Astrocyte of the spinal cord (primary cell): ENCODE measurements at places on chromosomes 12 and 14.

DNA sequence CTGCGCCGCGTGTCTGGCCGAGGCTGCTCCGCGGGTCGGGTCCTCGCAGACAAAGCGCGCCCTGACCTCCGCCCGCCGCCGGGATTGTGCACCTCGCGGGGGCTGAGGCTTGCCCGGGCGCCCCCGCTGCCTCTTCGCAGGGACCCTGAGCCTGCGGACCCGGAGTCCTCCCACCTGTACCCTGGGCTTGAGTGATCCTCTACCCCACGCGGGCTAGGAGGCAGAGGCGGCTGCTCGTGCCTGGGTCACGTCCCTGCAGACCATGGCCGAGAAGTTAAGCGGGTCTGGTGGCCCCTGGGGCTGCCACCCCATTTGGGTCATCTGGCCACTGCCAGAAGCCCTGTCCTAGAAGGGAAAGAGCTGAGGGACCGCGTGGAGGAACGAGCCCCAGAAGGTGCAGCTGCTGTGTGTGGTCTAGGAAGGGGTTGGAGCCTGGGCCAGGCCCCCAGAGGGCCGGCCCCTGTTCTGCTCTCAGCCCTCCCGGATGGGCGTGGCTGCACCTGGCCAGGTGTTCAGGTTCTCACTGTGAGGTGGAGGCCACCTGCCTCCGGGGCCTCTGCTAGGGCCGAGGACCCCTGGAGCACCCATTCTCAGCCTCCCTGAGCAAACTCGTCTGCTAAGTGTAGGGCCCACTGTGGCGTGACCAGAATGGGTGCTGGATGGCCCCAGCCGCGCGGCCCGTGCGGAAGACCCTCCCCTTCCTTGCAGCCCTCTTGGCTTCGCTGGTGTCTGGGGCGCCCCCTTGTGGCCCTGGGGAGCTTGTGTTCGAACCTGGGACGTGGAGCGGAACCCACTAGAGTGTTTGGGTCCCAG is 49.6 kb downstream of the LRCOL1 start:
- DNase-seq = peak; percentile 53

GRCh38 chr12:42097971-42098370 is 46.7 kb downstream of the GXYLT1 start:
- no peak for DNase-seq

GRCh38 chr12:66217342-66217917 is 28.4 kb downstream of the IRAK3 start:
- no peak for DNase-seq

DNA sequence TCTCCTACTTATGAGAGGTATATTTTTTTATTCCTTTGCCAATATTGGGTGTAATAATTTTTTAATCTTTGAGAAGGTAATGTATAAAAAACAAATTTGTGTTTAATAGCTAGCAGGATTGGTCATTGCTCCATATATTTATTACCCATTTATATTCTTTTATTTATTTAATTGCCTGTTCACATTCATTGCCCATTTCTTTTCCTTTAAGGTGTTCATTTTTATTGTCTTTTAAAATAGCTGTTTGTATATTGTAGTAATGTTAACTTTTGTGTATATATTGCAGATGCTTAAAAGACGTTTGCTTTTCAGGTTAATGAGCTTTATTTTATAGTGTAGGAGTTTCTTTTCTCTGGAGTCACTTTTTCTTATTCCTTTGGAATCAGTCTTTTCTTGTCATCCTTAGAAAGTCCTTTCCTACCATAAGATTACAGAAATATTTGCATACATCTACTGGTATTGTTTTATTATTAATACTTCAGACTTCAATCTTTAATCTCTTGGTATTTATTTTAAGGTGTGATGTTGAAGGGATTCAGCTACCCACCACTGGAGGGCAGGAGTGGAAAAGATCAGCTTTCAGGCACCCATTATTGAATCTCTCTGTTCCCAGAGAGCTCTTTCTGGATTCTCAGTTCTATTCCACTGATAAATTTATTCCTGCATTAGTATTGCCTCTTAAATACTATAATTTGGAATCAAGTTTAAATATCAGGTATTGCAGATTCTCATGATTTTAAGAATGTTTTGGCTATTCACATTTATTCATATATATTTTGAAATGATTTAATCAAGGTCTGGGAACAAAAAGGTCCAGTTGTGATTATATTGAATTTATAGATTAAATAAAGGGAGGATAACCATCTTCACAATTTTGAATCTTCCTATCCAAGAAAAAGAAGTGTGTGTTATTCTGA is 17.3 kb downstream of the PPM1A start:
- no peak for DNase-seq

- DNase-seq = no peak
These were observed 1044.9 kb upstream of the FLRT2 start for GRCh38 chr14:84485036-84485435.

GRCh38 chr12:65962921-65963861 is 138.9 kb downstream of the HMGA2 start:
- DNase-seq = peak; percentile 75

- DNase-seq = no peak
These were observed 32.7 kb downstream of the VCPKMT start for GRCh38 chr14:50083467-50084337.

- DNase-seq = no peak
These were observed 116.5 kb downstream of the DYRK2 start for GRCh38 chr12:67764946-67765619.

DNA sequence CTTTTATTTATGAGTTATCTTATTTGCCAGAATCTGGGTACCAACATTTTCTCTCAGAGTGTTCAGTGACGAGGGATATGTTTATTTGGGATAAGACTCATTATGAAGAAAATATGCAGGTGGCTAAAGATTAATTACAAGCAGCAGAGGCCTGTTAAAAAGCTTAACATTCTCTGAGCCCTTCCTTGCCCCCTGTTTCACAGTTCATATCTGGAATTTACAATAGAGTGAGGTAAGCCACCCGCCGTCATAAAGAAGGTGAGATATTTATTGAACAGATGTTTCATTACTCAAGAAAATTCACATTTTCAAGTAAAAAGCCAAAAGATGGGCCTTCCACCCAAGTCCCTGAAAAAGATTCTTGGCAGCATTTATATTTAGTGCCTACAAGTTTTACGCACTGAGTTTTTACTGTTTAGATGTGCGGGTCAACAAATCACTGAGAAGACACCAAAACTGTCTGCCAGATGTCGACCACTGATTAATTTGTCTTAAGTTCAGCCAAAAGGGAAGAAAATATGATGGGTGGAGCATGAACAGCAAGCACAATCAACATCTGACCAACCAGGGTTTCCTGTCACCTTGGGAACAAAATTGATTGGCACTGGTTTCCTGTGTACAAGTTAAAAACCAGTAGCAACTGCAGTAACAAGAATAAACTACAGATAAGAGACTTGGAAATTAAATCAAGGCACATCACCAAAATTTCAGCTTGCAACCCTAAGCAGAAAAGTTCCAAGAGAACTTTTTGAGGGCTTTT is 85.5 kb upstream of the PTPRB start:
- no peak for DNase-seq

DNA sequence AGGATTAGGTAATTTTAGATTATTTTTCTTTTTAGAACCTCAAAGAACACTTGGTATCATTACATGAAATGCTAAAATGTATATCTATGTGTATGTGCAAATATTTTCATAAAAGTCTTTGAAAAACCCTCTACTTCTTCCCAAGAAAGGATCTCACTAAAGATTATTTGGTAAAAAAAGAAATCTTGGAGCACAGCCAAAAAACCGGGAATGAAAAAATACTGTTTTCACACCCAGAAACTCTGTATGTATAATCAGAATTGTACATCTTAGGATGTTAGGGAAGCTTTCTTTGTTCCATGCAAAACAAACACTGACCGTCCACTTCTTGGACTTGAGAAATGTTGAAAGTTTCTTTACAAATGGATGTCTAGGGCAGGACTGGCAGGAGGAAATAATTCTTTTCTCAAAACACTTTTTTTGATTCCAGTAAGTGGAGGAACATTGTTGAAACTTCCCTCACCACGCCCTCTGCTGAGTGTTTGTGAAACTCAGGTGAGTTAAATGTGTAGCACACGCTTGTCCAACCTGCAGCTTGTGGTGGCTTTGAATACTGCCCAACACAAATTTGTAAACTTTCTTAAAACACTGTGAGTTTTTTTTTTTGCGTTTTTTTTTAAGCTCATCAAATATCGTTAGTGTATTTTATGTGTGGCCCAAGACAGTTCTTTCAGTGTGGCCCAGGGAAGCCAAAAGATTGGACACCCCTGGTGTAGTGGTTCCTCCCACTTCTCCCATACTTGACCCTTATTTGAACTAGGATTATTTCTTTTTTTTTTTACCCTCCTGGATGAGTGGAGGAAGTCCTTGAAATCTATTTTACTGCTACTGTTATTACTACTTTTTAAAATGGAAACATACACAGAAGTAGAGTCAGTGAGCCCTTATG is 26.6 kb downstream of the FBXO34 start:
- DNase-seq = no peak

DNA sequence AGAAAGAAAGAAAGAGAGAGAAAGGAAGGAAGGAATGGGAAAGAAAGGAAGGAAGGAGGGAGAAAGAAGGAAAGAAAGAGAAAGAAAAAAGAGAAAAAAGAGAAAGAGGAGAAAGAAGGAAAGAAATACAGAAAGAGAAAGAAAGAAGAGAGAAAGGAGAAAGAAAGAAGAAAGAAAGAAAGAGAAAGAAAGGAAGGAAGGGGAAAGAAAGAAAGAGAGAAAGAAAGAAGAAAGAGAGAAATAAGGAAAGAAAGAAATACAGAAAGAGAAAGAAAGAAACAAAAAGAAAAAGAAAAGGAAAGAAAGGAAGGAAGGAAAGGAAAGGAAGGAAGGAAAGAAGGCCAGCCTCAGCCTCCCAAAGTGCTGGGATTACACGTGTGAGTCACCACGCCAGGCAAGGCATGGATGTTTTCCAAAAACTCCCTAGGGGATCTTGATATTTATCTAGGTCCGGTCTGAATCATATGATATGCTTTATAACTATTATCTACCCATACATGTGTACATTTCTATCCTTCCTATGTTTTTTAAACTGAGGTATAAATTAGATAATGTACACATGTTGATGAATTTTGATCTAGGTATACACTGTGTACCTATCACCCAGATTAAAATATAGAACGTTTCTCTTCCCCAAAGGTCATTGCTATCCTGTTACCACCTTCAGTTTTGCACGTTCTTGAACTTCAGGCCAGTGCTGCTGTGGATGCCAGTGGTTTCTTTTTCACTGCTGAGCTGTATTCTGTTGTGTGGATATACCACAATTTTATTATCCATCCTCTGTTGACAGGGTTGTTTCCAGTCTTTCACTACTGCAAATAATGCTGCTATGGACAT is 177.9 kb downstream of the RBM19 start:
- DNase-seq = peak; percentile 39

DNA sequence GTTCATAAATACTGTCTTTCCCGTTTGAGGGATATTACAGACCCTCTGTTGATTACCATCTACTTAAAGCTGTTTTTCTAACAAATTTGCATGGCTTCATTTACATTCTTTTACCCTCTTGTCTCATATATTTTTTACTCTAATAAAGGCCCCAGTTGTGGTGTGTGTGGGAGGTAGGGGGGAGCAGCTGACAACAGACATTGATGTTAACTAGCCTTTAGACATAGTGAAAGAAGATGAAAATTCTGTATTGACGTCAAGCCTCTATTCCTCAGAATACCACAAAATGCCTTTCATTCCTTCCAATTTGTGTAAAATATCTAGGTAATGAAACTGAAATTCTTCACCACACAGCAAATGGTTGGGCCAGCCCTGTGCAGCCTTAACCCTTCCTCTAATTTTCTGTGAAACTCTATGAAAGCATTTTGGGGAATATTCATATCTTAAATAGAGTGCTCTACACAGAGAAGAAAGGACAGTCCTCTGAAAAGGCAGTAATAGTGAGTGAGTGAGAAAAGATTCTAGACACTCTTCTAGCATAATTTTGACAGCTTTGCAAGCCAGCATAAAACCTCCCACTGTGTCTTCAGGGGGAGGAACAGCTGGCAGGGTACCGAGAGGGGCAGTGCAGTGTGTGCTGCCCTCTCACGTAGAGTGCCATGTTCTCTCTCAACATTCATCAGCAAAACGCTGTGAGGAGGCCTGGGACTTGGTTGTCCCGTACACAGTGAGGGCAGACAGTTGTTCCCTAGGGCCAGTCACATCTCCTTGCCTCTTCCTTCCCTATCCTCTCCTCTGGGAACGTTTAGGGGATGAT is 20.1 kb upstream of the CERS5 start:
- peak; percentile 92 for DNase-seq

- DNase-seq = no peak
These were observed 10.8 kb downstream of the INF2 start for GRCh38 chr14:104700225-104700651.

GRCh38 chr12:43011383-43011926 is 421.9 kb upstream of the PRICKLE1 start:
- no peak for DNase-seq

- no peak for DNase-seq
These were observed 20.3 kb downstream of the MED13L start for GRCh38 chr12:116257215-116257614.

DNA sequence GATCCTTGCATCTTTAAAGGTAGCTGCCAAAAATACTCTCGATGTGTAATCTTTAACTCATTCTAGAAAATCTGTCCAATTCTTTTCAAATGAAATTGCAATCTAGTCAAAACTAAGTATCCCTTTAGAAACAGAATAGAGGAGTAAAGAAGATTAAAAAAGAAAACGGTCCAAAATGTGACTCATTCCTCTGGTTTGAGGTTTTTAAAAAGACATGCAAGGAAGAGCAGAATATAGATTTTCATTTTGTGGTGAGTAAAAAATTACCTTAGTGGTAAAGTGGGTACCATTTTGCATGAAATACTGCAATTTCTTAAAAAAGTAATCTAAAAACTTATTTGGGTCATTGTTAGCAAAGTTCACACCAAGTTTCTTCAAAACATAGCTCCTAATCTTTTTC is 108.4 kb downstream of the BRMS1L start:
- no peak for DNase-seq

DNA sequence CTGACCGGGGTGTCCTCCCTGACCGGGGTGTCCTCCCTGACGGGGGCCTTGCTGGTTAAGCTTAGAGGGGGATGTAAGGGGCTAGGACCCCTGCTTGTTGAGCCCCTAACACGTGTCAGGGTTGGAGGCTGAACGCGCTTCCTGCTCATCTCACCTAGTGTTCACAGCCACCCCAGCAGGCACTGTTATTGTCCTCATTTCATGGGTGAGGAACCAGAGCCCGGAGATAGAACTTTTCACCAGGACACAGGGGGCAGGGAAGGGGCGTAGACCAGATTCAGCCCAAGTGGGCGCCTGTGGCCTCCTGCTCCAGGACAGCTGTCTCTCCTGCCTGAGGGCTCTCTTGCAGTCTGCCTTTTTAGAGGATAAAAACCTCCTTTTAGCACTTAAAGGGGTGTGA is 236.3 kb downstream of the GLT1D1 start:
- DNase-seq = no peak

DNA sequence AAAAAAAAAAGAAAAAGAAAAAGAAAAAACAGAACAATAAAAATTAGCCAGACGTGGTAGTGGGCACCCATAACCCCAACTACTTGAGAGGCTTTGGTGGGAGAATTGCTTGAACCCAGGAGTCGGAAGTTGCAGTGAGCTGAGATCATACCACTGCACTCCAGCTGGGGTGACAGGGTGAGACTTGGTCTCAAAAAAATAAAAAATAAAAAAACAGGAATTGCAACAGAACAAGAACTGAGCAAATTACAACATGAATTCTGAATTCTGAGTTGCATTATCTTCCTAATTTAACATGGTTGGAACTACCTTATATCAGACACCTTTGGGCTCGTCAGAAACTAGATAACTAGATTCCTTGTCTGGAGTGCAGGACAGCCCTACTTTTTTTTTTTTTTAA is 53.3 kb upstream of the NR2C1 start:
- no peak for DNase-seq
